ENCODE measurements at places on chromosomes 11 and 22.

- peak; percentile 78 for DNase-seq
Observed at GRCh38 chr11:35030716-35031213, 108.2 kb upstream of the CD44 start.

DNA sequence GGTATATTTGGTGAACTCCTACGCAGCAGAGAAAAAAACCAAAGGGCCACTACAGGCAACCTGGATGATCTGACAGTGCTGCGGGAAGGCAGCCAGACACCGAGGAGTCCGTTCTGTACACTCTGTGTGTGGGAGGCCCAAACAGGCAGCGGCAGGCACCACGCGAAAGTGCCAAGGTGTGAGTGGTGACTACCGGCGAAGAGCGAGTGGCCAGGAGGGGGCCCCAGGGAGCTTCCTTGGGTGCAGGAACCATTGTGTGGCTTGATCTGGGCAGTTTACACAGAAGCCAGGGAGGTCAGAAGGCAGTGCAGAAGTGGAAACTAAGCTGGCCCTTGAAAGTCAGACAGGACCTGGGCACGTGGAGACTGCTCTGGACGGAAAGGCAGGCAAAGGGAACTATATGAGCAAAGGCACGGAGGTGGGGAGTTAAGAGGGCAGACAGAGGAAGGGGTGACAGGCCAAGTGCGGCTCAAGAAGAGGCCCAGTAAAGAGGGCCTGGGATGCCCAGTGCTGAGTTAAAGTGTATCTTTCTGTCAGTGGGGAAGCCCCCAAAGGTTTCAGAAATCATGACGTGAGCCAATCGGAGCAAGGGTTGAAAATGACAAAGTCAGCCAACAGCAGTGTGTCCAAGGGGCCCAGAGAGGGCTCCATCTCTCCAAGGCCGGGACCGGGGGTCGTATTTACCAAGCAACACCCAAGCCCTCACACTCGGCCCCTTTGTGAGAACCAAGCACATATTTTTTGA lies 10.6 kb downstream of the TMEM184B start:
- peak; percentile 50 for DNase-seq

- DNase-seq, result no peak
Observed at GRCh38 chr11:131895865-131896264, 525.5 kb downstream of the NTM start.

GRCh38 chr11:75369560-75370255 lies 18.2 kb upstream of the ARRB1 start:
- no peak for DNase-seq

DNA sequence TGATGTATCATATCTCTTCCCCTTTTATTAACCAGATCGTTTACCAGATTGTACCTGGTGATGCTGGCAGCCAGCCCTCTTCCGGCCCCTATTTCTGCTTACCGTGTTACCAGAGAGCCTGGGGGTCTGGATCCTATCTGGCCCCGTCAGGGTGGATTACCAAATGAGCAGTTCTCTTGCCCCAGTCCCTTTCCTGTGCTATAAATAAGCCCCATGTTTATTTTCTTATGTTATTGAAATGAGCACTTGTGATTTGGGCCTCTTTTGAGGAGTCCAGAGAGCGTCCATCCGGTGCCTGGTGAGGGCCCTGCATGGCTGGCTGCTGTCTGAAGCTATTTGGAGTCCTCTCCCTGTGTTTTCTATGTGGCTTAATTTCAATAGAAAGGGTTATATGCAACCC lies 59.5 kb downstream of the ALX4 start:
- DNase-seq, result no peak

- DNase-seq, result peak; percentile 70
Observed at GRCh38 chr22:17773606-17774205, 563 bp downstream of the BID start.

DNA sequence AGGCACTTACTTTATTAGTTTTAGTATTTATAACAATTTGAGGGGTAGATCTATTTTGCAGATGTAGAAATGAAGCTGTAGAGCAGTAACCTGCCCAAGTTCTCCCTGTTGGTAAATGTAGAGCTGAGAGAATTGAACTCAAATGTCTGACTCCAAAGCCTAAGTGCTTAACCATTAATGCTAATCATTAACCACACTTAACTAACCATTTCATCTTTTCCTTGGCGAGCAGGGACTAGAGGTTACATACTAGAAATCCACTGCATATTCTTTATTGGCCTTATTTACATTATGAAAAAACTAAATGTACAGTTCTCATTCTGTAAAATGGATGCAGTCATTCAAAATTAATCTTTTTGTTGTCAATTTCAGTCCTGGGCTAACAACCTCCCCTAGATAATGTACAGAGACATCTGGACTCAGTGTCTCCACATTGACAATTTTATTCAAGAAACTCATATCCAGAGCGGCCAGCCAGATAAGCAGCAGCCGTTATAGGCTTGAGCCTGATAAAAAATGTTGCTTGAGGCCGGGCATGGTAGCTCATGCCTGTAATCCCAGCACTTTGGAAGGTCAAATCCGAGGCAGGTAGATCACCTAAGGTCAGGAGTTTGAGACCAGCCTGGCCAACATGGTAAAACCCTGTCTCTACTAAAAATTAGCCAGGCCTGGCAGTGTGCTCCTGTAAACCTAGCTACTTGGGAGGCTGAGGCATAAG lies 76.7 kb upstream of the PICALM start:
- no peak for DNase-seq

GRCh38 chr11:122486793-122487495 lies 168.6 kb upstream of the UBASH3B start:
- DNase-seq, result no peak

GRCh38 chr22:22418957-22419356 lies 89.6 kb downstream of the ZNF280B start:
- DNase-seq, result no peak

DNA sequence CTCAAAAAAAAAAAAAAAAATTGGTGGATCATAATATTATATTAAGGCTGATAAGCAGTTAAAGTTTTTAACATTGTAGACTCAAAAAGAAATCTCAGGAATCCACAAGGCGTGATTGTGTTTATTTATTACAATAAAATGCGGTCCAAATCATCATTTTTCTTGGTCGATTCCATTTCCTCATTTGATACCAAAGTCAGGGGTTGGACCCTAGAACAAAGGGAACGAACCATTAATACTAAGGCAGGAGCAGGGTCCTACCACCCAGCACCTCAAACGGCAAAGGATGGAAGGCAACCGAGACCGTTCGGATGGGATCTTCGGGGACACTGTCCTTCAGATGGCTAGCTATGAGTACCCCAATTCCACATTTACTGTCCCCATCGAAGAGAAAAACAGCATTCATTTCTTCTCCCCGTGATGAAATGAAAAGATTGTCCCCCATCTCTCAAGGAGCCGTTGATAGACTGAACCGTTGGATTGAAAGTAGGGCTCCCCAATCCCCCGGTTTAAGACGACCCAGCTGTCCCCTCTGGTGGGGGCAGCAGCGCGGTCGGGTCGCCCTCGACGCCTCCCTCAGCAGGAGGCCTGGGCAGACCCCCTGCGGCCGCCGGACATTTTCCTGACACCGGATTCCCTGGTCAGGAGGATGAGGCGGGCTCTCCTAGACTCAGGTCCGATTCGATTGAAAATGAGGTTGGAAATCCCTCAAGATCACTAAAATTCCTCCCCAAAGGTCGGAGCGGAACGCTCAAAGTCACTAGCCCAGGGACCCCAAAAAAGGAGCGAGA lies 607 bp downstream of the DMC1 start:
- DNase-seq, result peak; percentile 8
